ENCODE measurements at places on chromosomes 12 and 14.

GRCh38 chr14:87783071-87783470 lies 209.9 kb downstream of the GALC start:
- DNase-seq: no peak

DNA sequence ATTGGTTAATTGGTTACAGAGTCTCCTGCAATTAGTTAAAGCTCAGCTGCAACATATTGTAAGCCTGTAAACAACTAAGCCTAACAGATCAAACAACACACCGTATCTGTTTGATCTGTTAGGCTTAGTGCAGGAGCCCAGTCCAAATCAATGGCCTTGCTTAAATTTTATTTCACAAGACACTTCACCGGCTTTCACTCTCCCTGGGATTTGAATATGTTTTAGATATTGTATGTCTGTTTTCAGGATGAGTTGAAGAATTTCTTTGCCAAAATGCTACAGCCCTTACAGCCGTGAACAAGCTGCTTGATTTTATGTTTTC lies 5.5 kb upstream of the RNASE1 start:
- no peak for DNase-seq

GRCh38 chr12:13233830-13234641 lies 37.5 kb downstream of the EMP1 start:
- DNase-seq: no peak

DNA sequence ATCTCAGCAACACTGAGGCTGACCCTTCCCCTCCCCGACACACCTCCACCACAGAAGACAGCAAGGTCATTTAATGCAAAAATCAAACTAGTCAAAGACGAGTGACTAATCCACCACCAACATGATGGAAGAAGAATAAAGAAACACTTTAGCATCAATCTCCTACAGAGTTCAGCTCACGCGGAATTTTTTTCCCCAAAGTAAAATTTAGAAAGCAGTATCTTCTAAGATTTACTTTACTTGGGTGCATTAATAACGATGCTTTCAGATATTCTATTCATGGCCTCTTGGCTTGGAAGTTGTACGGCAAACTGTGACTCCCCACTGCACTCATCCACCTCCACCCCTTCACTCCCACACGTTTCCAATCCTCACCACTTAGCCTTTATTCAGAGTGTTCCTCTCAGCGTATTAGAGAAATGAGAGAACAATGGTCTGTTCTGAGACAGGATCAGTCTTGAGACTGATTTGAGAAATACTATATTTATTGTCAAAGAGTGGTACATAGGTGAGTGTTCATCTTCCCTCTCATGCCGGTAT lies 1.9 kb downstream of the EGLN3 start:
- DNase-seq: no peak

DNA sequence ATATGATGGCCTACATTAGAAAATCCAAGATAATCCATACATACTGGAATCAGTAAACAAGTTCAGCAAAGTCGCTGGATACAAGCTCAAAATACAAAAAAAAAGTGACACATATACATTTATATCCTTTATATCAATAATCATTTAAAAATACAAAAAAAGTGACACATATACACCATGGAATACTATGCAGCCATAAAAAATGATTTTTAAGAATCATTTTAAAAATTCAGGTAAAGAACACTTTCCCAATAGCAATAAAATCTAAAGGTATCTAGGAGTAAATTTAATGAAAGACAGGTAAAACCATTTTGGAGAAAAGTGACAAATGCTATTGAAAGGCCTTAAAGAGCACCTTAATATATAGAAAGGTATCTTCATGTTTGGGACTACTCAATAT lies 111.9 kb downstream of the NTN4 start:
- no peak for DNase-seq

DNA sequence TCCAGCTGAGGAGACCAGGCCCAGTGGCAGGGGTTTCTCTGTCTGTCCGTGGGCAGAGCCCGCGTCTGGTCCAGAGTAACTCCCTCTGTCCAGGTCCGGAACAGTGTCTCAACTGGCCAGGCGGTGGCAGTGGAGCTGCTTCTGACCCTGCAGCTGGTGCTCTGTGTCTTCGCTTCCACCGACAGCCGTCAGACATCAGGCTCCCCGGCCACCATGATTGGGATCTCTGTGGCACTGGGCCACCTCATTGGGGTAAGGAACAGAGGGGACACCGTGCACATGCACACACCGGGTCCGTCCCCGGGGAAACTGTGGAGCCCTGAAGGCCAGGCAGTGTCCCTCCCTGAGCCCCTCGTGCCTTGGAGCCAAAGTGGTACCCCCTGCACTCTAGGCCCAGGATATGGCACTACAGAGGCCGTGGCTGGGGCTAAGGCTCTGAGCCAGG lies 1.5 kb downstream of the AQP6 start:
- DNase-seq: no peak

- no peak for DNase-seq
Observed at GRCh38 chr12:104109446-104110271, 28.4 kb downstream of the NFYB start.

DNA sequence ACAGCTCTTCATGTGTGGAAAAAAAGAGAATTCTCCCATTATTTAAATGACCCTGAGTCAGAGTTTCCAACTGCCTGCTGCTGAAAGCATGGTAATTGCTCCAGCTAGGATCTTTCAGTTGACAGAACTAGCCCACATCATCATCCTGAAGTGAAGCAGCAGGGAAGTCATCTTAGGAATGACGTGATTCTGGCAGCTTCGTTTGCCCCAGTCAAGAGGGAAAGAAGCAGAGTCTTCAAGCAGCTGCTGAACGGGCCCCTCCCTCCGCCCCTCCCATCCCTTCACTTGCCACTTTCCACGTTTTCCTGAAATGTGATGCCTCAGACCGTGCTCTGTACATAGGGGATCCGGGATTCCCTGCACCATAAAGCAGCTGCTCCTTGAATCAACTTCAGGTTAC lies 455.0 kb upstream of the TMEM132C start:
- no peak for DNase-seq

GRCh38 chr14:93269341-93270068 lies 62.4 kb downstream of the UBR7 start:
- DNase-seq: peak; percentile 4

- DNase-seq: no peak
Observed at GRCh38 chr14:94366146-94366915, 22.1 kb downstream of the SERPINA1 start.

DNA sequence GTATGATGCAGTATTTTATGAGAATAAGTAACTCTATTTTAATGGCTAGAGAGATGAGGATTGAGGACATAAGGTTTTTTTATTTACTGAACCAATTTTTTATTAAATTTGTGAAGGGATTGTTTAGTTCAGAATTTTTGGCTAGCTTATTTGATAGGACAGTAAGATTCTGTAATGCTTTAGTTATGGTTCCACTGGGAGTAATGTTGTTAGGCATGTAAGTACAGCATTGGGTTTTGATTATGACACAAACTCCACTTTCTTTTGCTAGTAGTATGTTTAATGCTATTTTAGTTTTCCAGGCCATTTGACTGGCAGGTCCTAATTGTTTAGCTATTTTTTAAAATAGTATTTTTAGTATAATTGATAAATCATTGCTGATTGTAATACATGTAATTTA lies 33.8 kb upstream of the LRRC10 start:
- no peak for DNase-seq

DNA sequence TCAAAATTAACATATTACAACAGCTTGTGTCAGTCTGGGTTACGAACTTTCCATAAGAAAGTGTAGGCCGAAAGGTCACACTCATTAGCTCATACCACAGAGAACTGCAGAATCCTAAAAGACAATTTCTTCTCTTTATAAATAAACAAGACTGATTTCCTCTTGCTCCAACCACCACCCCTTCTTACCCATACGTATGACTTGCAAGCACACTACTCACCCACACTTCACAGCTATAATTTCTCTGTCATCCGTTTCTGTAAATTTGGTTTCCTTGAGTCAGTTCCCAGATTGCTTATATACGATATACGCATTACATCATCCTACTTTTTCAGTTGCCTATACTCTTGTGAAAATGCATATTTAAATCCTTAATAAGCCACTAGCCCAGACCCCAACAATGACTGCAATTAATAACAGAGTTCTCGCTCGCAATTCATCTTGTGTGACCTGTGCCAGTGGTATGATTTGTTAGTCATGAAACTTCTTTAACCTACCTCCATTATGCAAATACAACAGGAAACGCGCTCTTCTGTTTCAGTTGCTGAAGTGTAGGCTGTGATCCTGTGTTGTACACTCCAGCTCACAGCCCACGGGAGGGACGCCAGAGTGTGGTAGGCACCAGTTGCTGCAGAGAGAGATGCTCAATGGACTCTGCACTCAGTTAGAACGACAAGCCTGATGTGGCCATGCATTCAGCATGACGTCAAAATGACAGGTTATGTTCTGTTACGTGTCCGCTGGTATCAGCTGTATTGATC lies 417.6 kb downstream of the PDZRN4 start:
- DNase-seq: no peak

DNA sequence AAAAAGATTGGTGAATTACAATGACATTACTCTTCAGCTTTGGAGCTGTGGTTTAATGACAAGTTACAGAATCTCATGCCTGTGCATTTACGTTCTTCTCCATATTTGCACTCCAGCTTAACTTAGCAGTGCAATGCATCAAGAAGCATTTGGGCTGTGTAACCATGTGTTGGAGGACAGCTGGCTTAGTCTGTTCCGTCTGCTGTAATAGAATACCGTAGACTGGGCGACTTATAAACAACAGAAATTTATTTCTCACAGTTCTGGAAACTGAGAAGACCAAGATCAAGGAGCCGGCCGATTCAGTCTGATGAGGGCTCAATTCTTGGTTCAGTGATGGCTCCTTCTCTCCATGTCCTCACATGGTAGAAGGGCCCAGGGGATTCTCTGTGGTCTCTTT lies 943.5 kb downstream of the BCL11B start:
- DNase-seq: no peak

- no peak for DNase-seq
Observed at GRCh38 chr12:21813125-21813524, 38.6 kb upstream of the KCNJ8 start.
